Karpas-422 (cell line): ENCODE measurements at places on chromosomes 6 and 20. TPM values are rescaled to one million over a fixed set of nuclear protein-coding genes. Genes with fewer than 3 reads are reported as not detected.
A peak's percentile ranks its signal among the peaks of the same experiment; 100 is the strongest.

DNA sequence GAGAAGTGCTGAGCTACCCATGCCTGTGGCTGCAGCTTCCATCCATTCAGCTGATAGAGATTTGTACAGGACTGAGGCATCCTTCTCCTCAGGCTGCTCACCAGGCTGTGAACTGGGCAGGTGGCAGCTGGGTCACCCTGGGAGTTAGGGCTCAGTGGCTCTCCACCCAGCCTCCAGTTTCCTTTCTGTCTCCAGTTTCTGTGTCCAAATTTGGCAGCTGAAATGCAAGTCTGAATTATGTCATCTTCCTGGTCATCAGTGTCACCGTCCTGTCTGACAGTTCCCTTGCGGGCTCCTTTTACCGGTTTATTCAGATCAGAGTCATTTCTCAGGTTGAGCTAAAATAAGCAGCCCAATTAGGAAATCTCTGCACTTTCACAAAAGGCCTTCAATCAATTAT is 93.3 kb downstream of the EDN1 start:
- no peak overlapping the region for H3K27ac ChIP-seq
- no peaks in the 10 kb centered on the region for H3K36me3 ChIP-seq
- DNase-seq, result no peak
- no peaks in the 10 kb centered on the region for H3K27me3 ChIP-seq
- no peaks in the 10 kb centered on the region for H3K4me1 ChIP-seq
- no peak overlapping the region for H3K4me3 ChIP-seq

DNA sequence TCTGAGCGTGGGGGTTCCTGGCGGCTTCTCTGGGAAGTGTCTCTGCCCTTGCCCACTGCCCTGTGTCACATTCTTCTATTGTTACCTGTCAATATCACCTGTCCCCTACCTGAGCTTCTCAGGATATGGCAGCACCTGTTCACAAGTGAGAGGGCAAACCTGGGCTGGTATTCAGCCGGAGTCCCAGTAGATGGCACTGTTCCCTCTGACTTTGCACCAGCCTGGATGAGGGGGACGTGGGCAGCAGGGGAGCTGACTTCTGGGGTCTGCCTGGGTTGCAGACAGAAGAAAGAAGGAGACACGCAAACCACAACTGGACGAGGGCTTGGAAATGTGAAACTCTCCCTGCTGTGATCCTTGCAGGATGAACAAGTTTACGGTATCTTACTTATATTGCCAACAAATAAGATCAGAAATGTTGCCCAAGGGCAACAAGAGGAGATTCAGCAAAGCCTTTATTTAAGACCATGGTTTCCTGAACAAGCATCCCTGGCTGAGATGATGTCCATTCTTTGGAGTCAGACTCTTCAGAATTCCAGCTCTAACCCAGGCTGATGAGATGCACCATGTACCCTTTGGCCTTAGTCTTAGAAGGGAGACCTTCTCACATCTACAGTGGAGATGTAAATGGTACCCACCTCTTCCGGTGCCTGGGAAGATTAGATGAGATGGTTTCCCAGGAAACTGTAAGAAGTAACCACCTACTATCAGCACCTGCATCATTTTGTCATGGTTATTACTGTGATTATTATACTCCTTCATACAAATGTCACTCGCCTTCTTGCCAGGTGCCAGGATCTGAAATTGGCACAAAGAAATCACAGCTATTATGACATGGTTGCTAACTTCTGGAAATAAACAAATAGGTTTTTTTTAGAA is 400.0 kb upstream of the CDH4 start:
- H3K36me3 ChIP-seq, result no peaks in the 10 kb centered on the region
- peak; percentile 73 for DNase-seq
- H3K4me3 ChIP-seq, result no peak overlapping the region
- H3K4me1 ChIP-seq, result no peaks in the 10 kb centered on the region
- no peak overlapping the region for H3K27ac ChIP-seq
- no peaks in the 10 kb centered on the region for H3K27me3 ChIP-seq

- no peak overlapping the region for H3K4me3 ChIP-seq
- H3K36me3 ChIP-seq, result no peaks in the 10 kb centered on the region
- no peak for DNase-seq
- no peaks in the 10 kb centered on the region for H3K4me1 ChIP-seq
These were observed 55.6 kb downstream of the FILIP1 start for GRCh38 chr6:75438013-75438431.

DNA sequence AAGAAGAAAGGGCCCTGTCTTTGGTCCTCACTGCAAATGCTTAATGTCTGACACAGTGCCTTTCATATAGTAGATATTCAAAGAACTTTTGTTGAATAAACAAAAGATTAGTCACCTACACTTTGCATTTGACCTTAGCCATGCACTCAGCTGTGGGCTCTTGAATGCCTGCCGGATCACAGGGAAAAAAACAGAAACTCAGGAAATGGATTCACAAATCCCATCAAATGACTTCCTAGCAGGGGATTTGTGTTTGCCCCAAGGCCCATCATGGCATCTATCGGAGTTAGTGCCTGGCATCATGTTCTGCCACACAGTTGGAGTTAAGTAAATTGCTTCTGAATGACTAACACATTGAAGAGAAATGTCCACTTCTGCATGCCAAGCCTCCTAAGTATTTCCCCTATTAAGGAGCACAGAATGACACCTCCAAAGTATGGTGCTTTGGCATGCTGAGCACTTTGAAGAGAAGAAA is 72.3 kb upstream of the DST start:
- no peaks in the 10 kb centered on the region for H3K36me3 ChIP-seq
- H3K27ac ChIP-seq, result no peak overlapping the region
- H3K27me3 ChIP-seq, result no peaks in the 10 kb centered on the region
- DNase-seq, result no peak
- H3K4me1 ChIP-seq, result no peaks in the 10 kb centered on the region
- no peak overlapping the region for H3K4me3 ChIP-seq

DNA sequence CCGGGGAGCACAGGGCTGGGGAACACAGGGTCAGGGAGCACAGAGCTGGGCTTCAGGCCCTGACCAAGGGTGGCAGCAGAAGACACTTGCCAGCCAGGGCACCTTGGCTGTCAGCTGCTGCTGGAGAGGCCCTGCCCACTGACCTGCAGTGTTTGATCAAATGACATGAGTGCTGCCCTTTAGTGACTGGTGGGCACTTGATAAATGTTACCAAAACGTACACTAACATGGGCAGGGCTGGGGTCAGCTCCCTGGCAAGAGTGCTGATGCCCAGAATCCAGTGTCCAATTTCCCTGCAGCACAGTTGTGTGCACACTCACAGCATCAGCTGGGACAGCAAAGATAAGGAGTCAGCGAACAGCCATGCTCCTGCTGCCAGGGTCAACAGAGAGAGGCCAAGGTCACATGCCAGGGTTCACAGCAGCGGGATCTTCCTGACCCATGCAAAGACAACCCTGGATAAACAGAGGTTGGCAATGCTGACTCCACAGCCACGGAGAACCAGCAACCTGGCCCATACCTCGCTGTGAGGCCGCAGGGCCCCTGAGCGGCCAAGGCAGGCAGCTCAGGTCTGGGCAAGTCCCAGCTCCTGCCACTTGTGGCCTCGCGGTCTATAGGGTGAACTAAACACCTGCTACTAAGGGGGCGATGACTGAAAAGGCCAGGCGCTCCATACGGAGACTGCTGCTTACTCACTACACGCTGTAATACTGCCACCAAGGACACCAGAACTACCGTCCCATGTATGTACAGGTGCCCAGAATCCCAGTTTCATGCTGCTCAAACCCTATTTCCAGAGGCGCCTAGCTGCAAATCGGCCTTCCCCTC is 46.3 kb downstream of the NINL start:
- DNase-seq, result peak; percentile 47
- no peaks in the 10 kb centered on the region for H3K27me3 ChIP-seq
- H3K27ac ChIP-seq, result no peak overlapping the region
- peak overlapping the region; percentile 55 for H3K4me3 ChIP-seq
- peaks cover 35% of the 10 kb centered on the region for H3K4me1 ChIP-seq
- no peaks in the 10 kb centered on the region for H3K36me3 ChIP-seq

DNA sequence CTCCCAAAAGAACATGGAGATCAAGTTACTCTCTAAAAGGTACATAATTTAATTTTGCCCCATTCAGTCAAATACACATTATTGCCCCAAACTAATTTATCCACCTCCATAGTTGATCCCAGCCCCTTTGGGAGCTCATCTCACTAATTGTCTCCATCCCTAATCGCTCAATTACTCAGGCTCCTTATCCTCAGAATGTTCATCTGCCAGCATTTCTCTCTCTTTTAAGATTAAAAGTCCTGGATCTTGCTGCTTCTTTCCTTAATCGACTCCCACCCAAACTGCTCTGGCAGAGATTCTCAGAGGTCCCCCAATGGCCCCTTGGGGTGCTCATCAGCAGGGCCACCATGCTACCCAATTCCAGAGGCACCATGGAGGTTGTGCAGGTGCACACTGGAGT is 18.4 kb upstream of the NNAT start:
- H3K4me3 ChIP-seq, result no peak overlapping the region
- no peaks in the 10 kb centered on the region for H3K27me3 ChIP-seq
- DNase-seq, result no peak
- H3K27ac ChIP-seq, result no peak overlapping the region
- no peaks in the 10 kb centered on the region for H3K36me3 ChIP-seq

- no peak overlapping the region for H3K27ac ChIP-seq
- no peak for DNase-seq
- no peaks in the 10 kb centered on the region for H3K36me3 ChIP-seq
- no peaks in the 10 kb centered on the region for H3K27me3 ChIP-seq
These were observed 319.9 kb downstream of the CBLN4 start for GRCh38 chr20:55685425-55685824.

The DLK2 gene
- total RNA-seq, result 1.5 and 3.1 TPM in 2 replicates

The TENT5A gene
- not detected in 2 replicates for total RNA-seq
